Mammary epithelial cell (primary cell): ENCODE measurements at places on chromosomes 2 and 18. TPM values are rescaled to one million over a fixed set of nuclear protein-coding genes. Genes with fewer than 3 reads are reported as not detected.

DNA sequence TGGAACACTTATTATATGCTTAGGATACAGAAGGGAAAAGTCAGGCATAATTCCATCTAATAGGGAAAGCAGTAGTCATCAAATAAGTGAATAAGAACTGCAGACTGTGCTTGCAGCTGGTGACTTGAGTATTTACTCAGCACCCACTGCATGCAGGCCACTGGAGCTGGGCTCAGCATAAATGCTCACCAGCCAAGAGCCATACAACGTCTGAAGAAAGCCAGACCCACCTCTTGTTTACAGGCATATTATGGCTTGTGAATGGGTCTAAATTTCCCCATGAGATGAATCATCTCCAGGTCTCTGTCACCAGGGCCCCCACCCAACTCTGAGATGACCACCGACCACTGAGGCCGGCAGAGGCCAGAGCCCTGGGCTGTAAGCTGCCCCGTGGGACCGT lies 123.8 kb upstream of the PKDCC start:
- no peak for DNase-seq

Gene CRYGD
- not detected for polyA plus RNA-seq

Gene PDK1
- 25.0 TPM for polyA plus RNA-seq

DNA sequence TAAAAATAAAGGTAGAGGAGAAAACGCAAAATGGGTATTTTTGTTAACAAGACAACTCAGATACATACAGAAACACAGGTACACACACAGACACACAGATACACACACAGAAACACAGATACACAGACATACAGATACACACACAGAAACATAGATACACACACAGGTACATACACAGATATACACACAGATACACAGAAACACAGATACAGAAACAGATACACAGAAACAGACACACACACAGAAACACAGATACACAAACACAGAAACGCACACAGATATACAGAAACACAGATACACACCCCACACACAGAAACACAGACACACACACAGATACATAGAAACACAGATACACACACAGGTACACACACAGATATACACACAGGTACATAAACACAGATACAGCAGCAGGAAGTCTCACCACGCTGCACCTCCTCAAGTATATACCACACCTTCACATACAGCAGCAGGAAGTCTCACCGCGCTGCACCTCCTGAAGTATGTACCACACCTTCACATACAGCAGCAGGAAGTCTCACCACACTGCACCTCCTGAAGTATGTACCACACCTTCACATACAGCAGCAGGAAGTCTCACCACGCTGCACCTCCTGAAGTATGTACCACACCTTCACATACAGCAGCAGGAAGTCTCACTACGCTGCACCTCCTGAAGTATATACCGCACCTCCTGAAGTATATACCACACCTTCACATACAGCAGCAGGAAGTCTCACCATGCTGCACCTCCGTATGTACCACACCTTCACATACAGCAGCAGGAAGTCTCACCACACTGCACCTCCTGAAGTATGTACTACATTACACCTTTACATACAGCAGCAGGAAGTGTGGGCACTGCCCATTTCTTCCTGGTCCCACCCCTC lies 250.5 kb downstream of the HDAC4 start:
- DNase-seq: no peak

GRCh38 chr2:102801098-102801718 lies 39.4 kb downstream of the TMEM182 start:
- DNase-seq: peak; percentile 7

DNA sequence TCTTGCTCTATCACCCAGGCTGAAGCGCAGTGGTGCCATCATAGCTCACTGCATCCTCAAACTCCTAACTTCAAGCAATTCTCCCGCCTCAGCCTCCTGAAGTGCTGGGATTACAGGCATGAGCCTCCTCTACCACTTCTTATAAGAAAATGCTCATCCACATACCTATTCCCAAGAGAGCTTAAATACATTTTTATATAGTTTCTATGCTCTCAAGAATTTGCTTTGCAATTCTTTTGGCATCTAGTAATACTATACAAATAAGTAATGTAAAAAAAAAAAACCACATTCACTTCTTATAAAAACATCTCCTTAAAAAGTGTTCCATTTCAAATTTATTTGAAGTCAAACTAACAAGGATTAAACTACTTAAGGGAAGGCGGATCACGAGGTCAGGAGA lies 197.3 kb downstream of the DNAH7 start:
- no peak for DNase-seq

DNA sequence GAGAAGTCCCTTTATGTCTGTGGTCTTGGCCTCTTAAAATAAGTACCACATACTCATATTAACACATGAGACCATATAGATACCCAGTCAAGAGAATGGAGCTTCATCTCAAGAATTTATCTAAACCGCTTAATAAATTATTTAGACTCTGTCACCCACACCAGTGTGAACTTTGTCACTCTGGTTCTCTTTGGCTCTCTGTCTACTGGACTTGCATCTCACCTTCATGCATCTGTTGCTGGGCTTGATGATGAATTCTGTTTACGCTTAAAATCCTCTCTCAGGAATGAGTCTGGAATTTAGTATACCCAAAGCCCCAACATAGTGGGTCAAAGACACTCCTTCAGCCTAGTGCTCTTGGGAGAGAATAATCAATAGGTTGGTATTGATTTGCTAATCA lies 73.9 kb downstream of the SETBP1 start:
- DNase-seq: no peak

DNA sequence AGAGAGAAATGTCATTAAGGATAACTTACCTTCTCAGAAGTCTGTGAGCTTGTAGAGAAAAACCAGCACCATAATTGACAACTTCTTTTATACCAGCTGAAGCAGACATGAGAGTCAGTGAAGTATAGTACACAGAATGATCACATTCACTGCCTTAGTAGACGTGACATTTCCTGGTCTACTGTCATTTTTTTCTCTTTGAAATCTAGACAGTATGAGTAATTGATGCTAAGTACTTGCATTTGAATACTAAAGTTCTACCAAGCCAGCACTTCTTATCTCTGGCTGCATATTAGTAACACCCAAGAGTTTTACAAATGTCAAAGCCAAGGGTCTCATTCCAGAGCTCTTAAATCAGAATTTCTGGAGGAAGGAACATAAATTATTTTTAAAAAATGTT lies 25.4 kb upstream of the ACADL start:
- DNase-seq: no peak

DNA sequence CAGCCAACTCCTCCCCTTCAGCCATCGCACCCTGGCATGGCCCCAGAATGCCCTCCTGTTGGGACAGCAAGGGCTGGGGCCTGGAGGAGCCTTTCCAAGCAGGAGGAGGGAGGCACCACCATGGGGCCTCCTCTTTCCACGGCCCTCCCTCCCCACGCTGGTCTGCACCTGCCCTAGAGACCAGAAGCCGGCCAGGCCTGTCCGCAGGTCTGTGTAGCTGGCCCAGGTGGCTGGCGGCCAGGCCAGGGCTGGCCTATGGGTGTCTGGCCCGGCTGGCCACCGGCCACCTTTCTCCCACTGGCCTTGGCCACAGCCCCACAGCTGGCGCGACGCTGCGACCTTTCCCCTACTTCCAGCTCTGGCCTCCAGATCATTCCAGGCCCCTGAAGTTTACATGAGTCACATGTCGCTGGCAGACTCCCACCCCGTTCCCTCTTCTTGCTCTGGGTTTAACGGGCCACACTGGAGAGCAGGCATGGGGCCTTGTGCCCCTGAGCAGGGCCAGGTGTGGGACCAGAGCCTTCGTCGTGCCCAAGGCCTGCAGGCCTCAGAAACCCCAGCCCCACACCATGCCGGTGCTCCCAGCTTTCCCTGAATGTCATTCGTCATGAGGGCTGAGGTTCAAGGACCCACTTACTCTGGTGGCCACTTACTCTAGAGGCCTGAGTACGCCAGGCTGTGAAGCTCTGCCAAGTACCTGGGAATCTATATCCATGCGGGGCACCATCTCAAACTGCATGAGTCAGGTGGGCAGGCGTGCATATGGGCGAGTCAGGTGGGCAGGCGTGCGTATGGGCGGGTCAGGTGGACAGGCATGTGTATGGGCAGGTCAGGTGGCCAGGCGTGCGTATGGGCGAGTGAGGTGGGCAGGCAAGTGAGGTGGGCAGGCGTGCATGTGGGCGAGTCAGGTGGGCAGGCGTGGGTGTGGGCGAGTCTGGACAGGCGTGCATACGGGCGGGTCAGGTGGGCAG lies 33.3 kb upstream of the KLF11 start:
- no peak for DNase-seq

- no peak for DNase-seq
These were observed 67.7 kb downstream of the SMCHD1 start for GRCh38 chr18:2723207-2723606.

- no peak for DNase-seq
These were observed 147.8 kb downstream of the TMEM18 start for GRCh38 chr2:529424-529823.

Gene NEB
- polyA plus RNA-seq: 0.01 TPM

GRCh38 chr2:65661980-65662653 lies 229.7 kb upstream of the SPRED2 start:
- no peak for DNase-seq

DNA sequence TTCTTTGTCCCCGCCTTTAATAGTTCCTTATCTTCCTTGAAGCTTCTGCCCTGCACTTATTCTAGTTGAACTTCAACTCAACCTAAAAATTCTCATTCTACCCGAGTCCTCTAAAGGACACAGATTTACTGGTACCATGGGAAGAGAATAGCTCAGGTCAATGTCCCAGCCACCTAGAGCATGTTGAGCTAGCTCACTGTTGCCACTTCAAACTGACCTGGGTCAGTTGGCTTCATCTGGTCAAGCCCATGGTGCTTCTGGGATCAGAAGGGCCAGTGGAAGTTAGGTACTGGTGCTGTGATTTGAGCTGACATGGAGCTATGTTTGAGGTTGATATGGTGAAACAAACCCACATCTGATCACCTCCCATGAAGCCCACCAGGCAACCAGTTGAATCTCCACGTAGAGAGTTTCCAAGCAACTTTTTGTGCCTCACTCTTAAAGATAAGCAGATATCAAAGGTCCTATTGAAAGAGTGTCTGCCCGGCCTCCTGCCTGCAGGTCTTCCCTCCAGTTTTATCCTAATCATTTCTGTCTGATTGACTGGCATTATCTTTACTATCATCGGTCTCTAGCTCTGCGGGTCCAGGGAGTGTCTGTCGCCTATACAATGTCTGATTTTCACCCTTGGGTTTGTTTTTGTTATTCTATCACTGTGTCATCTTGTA lies 17.2 kb downstream of the GREB1 start:
- DNase-seq: no peak

Gene NEURL3
- not detected for polyA plus RNA-seq

DNA sequence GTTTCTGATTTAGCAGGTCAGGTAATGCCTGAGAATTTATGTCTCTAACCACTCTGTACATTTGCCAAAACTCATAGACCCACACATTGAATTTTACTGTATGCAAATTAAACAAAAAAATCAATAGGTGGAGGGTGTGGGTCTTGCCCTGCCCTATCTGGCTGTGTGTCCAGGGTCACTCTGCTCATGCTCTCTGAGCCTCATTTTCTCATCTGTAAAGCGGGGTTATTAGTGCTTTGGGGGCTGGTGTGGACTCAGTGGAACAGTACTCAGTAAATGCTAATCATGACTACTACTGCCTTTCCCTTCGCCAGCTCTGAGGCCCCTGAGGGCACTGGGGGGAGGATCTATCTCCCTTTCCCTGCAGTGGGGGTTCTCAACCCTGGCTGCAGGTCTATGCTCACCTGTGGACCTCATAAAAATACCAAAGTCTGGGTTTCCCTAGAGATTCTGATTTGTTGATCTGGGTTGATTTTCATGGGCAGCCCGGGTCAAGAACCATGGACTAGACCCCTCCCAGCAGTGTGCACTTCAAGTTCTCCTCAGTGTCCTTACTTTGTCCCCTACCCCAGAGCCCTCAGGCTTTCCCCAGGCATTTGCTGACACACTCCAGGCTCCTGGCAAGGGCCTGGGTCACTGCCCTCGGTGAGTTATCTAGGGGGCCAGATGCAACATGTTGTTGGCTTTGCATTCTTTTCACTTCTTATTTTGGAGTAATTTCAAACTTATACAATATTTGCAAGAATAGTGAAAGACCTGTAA lies 27.5 kb downstream of the MTHFD2 start:
- DNase-seq: no peak

GRCh38 chr2:40746191-40746590 lies 294.3 kb upstream of the SLC8A1 start:
- no peak for DNase-seq

DNA sequence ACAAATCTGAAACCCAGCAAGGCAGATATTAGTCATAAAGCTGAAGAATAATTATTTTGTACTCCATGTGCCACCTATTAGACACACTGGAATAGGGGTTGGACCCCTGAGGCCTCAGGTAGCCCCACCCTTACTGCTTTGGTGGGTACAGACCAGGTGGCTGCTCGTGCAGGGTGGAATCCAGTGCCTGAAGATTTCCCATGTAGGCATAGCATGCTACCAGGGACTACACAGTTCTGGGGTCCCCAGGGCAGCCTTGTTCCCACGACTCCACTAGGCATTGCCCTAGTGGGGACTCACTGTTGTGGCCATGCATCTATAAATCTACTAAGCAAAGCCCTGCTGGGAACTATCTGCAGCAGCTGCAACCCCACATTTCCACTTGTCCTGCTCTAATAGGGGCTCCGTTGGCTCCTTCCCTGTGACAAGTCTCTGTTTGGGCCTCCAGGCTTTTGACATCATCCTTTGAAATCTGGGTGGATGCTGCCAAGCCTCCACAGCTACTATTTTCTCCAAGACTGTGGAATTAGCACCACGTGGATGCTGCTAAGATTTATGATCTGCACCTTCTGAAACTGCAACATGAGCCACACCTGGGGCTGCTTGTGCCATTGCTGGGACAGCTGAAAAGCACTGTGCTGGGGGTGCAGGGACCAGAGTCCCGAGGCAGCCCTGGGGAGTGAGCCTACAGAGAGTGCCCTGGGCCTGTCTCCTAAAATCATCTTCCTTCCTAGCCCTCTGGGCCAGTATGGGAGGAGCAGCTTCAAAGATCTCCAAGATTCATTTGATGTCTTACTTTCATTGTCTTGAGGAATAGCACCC lies 303.8 kb downstream of the FSIP2 start:
- no peak for DNase-seq

DNA sequence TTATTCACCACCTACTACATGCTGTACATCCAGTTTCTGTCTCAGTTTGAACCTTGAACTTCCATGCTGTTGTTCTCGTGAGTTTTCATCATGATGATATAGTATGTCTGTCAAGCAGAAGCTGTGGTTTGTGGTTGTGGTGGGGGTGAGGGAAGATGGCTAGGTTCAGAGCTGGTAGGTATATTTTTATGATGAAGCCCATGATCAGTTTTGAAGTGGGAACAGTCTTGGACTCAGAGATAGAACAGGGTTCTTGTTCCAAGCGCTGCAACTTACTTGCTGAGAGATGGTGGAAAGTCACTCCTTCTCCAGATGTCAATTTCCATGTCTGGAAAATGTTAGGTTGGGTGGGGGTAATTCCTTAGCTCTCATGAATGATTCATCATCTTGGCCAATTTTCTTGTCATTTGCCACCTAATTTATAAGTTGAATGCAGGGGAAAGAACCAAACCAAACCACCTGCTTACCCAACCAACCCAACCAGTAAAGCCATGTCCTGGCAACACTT lies 21.6 kb downstream of the PMAIP1 start:
- peak; percentile 62 for DNase-seq

Gene OR6B2
- polyA plus RNA-seq: not detected

Gene VAMP5
- 6.0 TPM for polyA plus RNA-seq

Gene RESP18
- not detected for polyA plus RNA-seq
